Activated CD8-positive, alpha-beta memory T cell treated with anti-CD3 and anti-CD28 coated beads for 48 hours (primary cell): ENCODE measurements at places on chromosomes 2 and 18.

GRCh38 chr2:239253264-239253663 lies 147.6 kb downstream of the HDAC4 start:
- DNase-seq = no peak

- DNase-seq = no peak
These were observed 18.1 kb downstream of the FBXO48 start for GRCh38 chr2:68448671-68449653.

DNA sequence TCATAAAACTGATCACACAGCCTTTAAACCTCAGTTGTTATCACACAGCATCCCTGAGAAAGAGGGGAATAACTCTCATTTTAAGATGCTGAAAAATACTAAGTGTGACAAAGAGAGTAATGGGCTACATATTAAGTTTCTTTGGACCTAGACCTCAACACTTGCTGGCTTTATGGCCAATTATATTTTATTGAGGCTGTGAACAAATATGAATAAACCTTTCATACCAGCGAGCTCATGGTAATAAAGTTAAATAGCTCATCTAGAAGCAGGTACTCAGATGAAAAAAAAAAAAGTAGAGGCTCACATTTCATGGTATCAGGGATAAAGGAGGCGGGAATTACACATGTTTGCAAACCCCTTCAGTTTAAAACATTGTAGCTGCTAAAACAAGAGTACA lies 75.7 kb downstream of the DOCK10 start:
- no peak for DNase-seq

GRCh38 chr18:2240311-2240705 lies 331.0 kb downstream of the METTL4 start:
- DNase-seq = no peak

DNA sequence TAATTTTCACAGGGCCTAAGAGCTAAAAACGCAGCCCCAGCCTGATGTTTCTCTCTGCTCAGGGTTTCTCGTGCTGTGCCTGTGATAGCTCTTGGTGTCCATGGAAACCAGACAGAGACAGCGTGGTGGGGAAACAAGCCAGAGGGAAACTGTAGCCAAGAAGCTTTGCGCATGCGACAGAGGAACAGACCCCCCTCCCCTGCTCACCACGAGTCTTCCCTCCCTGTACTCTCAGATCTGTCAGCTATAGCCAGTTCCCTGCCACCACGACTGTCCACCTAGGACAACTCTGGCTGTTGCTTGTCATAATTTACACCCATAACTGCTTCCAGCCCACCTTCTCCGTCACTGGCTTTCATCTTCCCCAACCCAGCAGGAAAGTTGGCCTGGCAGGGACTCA lies 13.2 kb upstream of the DNAJC27 start:
- no peak for DNase-seq

DNA sequence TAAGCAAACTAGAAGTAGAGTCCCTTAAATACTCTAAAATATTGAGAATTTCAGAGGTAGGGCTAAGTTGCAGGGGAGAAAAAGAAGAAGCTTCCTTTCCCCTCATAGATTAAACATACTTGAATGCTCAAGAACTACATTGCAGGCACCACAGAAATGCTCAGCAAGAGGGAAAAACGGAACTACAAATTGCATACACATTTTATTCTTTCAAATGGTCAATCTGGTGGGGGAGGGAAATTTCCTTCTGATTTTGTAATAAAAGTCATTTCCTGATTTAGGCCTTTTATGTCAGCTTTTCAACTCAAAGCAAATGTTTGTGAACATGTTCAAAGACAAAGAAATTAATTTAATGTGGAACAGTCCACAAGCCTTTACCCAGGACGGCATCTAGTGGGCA lies 33.0 kb downstream of the FARSB start:
- DNase-seq = no peak

DNA sequence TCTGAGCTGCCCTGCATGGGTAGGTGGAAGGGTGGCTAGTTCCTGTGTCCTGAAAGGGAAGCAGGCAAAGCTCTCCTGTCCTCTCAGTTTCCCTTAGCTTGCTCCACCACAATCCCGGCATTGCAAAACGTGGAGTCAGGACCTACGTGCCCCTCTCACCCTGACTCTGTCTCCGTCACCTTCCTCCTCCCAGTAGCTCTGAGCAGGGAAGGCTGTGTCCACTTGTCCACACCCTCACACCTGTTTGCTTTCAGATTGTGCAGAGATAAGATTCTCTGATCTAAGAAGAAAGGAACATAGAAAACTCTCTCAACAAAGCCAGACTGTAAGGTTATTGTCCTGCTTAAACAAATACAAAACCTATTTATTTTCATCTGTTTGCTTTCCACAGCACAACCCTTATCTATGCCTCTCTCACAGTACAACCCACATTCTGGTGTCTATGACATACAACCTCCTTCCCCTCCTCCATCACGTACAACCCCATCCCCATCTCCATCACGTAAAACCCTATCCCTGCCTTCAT lies 79.0 kb downstream of the ALPK2 start:
- DNase-seq = no peak

DNA sequence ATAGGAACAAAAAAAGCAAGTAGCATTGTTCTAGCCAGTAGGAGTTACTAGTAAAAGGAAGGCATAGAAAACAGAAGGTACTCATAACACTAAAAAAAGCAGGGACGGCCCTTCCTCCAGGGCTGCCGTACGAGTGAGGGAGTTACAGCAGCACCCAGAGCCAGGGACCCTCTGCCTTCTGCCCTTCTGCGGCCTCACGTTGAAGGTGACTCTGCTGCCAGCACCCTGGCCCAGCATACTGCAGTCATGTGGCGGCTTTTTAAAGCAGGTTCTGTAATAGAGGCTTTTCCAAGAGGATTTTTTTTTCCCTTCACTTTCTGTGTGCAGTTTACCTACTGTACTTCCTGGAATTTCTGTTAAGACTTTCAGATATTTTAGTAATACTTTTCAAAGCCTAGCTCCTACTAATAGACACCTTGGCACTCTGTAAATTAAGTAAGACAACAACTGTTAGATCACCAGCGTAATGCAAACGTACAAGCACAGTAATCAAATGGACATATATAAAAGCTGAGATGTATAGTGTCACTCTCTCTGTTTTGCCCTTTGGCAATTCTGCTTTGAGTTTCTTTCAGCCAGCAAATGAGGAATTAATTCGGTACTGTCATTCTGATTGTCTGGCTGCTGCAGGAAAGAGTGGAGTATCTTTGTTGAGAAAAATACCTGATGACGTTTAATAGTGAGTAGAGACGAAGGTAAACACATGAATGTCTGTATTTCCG lies 161.5 kb downstream of the PTGR3 start:
- no peak for DNase-seq

GRCh38 chr2:120431386-120432292 lies 85.7 kb downstream of the INHBB start:
- DNase-seq = no peak

DNA sequence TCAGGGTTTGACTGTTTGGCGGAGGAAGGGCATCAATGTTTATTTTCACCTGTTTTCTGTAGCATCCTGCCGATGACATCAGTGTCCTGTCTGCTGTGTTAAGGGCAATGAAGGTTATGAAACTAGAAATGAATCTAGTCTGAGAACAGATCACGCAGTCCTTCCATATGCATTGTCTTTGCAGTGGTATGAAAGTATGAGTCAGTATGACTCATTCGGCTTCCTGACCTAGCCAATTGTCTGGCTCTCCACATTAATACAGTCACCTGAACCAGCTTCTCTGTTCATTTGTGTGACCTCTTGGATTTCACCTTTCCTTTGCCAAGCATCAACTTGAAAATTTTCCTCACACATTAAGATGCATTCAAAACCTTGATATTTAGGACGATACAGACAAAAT lies 353.8 kb downstream of the RND3 start:
- no peak for DNase-seq
